ENCODE measurements at places on chromosomes 5 and 9.

GRCh38 chr9:116383133-116383532, 229.5 kb downstream of the PAPPA start:
- no peak for DNase-seq

GRCh38 chr9:123378025-123378424, 22.0 kb downstream of the CRB2 start:
- DNase-seq = no peak

- no peak for DNase-seq
Measured at GRCh38 chr5:134227776-134228175, 1.9 kb upstream of the PPP2CA start.

DNA sequence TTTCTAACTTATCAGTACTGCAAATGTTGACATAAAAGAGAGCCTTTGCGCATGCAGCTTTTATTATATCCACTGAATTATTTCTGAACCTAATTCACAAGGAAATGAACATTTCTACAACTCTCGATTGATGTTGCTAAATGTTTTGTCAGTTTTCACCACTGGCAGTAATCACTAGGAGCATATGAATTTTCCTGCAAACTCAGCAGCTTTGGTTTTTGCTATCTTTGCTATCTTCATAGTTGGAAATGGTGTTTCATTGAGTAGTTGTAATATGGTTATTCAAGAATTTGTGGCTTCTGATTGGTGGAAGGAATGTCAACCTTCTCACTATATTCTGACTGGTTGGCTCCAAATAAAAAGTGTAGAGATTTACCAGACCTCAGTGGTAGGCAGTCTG, 8.9 kb upstream of the SHC3 start:
- no peak for DNase-seq

- DNase-seq = no peak
Measured at GRCh38 chr5:155004138-155004744, 9.3 kb upstream of the KIF4B start.

- DNase-seq = no peak
Measured at GRCh38 chr5:75050415-75050814, 1.9 kb downstream of the GCNT4 start.

DNA sequence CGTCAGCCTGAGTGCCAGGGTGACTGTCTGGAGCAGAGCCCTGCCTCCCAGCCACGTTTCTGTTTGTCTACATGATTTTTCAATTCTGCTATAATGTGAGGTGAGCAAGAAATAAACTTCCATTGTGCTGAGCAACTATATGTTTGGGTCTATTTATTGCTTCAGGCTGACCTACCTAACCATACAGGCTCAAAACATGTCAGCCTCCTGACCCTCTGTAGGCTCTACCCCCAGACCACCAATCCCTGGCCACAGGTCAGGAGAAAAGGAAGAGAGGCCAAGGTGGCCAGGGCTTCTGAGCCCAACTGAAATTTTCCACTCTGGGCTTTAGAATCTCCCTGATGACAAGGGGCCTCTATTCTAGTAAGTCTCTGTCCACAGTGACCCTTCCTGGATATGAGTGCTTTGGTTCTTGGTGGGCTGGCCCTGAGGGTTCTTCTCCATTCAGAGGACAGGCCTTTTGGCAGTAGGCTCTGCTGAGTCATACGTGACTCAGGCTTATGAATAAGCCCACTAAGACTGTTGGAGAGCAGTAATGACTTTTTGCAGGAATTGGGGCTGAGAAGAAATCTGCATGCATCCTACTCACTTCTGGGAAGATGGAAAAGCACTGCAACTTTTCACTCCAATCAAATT, 117.2 kb upstream of the TBCA start:
- no peak for DNase-seq

- DNase-seq = no peak
Measured at GRCh38 chr9:137797206-137798120, 80.1 kb upstream of the CACNA1B start.

DNA sequence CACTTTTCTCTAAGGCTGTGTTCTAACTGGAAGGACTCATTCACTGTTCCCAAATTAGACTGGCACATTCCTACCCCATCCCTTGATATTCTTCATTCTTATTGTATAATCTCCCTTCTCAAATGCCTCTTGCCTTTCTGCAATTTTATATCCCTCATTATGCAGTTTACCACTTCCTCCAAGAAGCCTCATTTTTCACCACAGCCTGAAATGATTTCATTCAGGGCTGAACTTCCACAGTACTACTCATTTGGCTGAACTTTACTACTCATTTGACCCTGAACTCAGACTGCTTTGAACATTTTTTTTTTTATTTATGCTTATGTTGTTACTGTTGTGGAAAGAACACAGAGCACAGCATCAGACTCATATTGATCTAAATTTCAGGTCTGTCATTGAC, 32.7 kb downstream of the GRIA1 start:
- no peak for DNase-seq

GRCh38 chr9:95206143-95206542, 111.4 kb downstream of the FANCC start:
- DNase-seq = no peak

DNA sequence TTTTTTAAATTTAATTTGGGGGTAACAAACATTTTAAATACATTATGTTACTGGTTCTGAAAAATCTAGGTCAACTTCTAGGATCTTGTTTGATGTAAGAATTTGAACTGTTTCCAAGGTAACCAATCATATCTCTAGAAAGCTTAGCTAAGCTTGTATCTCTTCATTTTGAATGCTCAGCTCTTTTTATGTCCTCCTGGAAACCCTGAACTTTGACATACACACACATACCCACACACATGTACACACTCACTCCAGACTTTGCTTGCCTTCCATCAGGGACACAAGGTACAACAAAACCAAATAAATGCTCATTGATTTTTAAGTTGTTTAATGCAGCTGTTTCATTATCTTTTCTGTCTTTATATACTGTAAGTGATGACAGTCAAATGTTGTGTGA, 178.5 kb downstream of the RAB3C start:
- DNase-seq = no peak

DNA sequence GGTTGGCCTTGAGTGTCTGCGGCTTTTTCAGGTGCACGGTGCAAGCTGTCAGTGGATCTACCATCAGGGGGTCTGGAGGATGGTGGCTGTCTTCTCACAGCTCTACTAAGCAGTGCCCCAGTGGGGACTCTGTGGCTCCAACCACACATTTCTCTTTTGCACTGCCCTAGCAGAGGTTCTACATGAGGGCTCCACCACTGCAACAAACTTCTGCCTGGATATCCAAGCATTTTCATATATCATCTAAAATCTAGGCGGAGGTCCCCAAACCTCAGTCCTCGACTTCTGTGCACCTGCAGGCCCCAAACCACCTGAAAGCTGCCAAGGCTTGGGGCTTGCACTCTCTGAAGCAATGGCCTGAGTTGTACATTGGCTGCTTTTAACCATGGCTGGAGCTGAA, 601.5 kb downstream of the MTRR start:
- no peak for DNase-seq

DNA sequence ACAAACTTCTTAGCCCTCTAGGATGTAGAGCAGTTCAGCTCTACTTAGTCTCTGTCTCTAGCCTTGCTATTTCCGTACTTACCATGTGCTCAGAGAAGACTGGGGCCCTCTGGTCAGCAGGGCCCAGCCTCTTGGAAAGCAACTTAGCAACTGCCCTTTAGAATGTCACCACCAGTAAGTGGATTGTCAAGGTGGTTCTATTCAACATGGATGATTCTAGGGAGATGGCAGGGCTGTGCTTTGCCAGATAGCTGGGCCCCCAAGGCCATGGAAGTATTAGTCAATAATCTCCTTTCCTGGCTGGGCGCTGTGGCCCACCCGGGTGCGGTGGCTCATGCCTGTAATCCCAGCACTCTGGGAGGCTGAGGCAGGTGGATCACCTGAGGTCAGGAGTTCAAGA, 177.6 kb upstream of the MVB12B start:
- DNase-seq = no peak

- no peak for DNase-seq
Measured at GRCh38 chr5:167730121-167730520, 561.3 kb upstream of the WWC1 start.

- no peak for DNase-seq
Measured at GRCh38 chr5:14665101-14665822, 744 bp downstream of the OTULIN start.

DNA sequence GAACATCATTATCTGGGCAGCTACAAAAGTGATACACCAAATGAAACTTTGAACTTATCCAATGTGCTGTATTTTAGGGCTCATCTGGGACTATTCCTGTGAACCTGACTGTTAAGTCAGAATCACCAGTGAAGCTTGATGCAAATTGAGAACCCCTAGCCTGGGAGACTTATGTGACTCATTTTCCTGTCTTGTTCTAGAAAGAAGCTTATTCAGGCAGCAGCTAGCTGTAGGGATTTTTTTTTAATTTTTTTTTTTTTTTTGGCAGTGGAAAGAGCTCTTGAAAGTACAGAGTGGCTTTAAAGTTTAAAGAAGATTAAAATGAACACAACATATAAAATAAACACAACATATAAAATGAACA, 81.1 kb upstream of the TNFAIP8 start:
- DNase-seq = no peak

- peak; percentile 98 for DNase-seq
Measured at GRCh38 chr5:149551227-149552037, at the start of gene CSNK1A1. CSNK1A1 (minus strand) TSS chr5:149551439; CDS start chr5:149550964, 475 bp downstream.

- no peak for DNase-seq
Measured at GRCh38 chr5:180332861-180333260, 20.3 kb downstream of the GFPT2 start.

- DNase-seq = no peak
Measured at GRCh38 chr9:5593904-5594303, 35.0 kb upstream of the RIC1 start.

- no peak for DNase-seq
Measured at GRCh38 chr9:91897201-91897600, 52.8 kb downstream of the ROR2 start.

GRCh38 chr5:172736508-172737135, 34.4 kb downstream of the DUSP1 start:
- DNase-seq = no peak

- DNase-seq = no peak
Measured at GRCh38 chr5:52887066-52887465, 99.3 kb downstream of the ITGA1 start.

- no peak for DNase-seq
Measured at GRCh38 chr9:95085861-95086563, 231.5 kb downstream of the FANCC start.

DNA sequence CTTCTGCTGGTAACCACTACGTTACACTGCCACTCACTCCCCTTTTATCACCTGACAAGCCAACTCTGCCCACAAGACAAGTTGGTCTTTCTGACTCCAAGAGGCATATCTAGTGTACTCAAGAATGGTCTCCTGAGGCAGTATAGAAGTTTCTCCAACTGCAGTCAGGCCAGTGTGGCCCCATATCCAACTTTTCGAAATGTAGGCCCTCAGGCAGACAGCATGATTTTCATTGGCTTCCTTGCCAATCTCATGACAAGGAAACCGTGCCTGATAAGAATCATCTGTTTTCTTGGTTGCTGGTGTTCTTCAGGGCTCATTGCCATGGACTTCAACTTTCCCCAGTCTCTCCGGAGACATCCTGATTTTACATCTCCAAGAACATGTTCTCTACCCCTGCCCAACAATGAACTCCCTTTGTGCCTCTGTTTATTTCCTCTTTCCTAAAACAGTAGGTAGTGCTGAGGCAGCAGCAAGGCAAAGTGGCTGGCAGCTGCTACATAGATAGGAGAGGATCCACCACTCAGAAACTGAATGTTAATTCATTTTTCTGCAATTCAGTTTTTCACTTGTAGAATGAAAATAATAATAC, 62.6 kb upstream of the SEMA6A start:
- no peak for DNase-seq

GRCh38 chr5:181173027-181173419, 25.6 kb downstream of the OR2V2 start:
- no peak for DNase-seq

- no peak for DNase-seq
Measured at GRCh38 chr5:78293851-78294247, 649 bp downstream of the AP3B1 start.

DNA sequence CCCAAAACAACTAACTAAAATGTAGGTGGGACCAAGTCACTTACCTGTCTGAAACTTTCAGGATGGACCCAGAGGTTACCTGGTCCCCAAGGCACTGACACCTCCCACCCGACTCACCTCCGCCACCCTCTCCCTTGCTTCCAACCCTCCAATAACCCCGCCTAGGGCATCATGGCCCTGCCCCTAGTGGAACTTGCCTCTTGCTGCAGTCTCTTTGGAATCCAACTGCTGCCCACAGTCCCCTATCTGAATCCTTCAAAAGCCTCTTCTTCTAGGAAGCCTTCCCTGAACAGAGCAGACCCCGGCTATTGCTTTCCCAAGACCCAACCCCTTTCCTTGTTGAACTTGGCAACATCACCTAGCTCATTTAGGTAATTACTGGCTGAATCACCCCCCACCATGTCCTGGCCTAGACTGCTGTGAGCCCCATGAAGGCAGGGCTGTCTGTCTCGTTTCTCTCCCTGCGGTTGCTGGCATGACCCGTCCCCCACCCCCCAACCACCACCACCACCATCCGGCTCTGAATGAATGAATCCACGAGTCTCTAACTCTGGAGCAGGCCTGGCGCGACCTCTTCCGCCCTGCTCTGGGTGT, 9.4 kb downstream of the CRB2 start:
- DNase-seq = no peak

GRCh38 chr9:109245310-109245897, 75.5 kb downstream of the EPB41L4B start:
- no peak for DNase-seq

- no peak for DNase-seq
Measured at GRCh38 chr5:93887678-93888077, 146.3 kb upstream of the POU5F2 start.

DNA sequence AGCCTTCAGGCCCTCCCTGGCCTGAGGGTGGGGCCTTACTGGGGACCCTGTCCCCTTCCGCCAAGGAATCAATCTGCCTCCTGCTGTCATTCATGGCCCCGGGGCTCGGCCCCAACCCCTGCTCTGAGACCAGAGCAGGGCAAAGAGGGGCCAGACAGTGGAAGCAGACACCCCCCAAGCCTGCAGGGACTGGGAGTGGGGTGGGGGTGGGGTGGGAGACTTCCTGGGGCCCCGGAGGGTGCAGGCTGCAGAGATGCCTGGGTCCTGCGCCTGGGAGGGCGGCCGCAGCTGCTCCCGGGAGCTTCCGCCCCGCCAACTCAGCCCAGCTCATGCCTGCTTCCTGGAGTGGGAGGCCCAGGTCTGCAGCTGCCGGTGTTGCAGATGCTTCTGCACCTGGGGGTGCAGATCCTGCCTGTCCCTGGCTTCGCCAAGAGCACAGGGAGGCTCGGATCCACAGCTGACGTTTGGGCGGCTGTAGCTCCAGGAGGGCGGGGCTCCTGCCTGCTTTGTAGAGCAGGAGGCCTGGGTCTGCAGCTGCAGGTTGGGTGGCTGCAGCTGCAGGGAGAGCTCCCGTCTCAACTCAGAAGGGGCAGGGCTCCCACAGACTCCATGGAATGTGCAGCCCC, 6.2 kb downstream of the KIF4B start:
- no peak for DNase-seq

DNA sequence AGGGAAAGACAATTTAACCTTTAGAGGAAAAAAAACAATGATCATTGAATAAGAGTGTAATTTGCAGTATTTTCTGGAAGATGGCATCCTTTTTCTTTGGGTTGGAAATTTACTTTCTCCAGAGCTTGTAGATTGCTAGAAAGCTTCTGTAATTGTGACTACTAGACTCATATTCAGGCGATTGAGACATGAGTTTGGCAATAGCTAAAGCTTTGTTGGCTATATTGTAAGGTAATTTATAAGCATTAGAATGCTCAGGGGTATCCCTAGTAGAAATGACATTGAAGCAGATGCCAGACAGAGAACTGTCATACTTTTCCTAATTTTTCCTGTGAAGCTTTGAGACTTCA, 115.3 kb downstream of the UNC13B start:
- no peak for DNase-seq

Measured in stimulated activated CD8-positive, alpha-beta memory T cell treated with anti-CD3 and anti-CD28 coated beads, Interleukin-15, amount 100 ng/mL, for 48 hours (primary cell).